ENCODE measurements at places on chromosomes 1 and 21.

GRCh38 chr1:40399984-40400704 lies 26.6 kb downstream of the SMAP2 start:
- DNase-seq: no peak

- no peak for DNase-seq
Measured at GRCh38 chr1:13722808-13723360, 22.9 kb downstream of the PRDM2 start.

DNA sequence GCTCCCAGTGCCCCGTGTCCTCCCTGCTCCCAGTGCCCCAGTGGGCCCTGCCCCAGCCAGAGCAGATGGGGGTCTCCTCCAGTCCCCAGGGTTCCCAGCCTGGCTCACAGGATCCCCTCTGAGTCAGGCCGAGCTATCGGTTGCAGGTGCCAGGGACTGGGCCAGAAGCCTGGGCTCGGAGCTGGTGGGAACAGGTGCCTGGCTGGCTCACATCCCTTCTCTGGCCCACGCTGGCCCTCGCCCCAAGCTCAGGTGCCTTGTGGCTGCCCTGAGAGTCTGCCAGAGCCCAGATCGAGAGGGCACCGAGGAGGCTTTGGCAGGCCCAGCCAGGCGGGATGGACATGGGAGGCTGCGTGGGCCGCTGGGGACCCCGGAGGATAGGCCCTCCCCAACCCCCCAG lies 18.9 kb downstream of the PLCH2 start:
- no peak for DNase-seq

- no peak for DNase-seq
Measured at GRCh38 chr1:108947871-108948525, 15.3 kb downstream of the CLCC1 start.

GRCh38 chr21:21345296-21345695 lies 347.1 kb downstream of the NCAM2 start:
- DNase-seq: no peak

DNA sequence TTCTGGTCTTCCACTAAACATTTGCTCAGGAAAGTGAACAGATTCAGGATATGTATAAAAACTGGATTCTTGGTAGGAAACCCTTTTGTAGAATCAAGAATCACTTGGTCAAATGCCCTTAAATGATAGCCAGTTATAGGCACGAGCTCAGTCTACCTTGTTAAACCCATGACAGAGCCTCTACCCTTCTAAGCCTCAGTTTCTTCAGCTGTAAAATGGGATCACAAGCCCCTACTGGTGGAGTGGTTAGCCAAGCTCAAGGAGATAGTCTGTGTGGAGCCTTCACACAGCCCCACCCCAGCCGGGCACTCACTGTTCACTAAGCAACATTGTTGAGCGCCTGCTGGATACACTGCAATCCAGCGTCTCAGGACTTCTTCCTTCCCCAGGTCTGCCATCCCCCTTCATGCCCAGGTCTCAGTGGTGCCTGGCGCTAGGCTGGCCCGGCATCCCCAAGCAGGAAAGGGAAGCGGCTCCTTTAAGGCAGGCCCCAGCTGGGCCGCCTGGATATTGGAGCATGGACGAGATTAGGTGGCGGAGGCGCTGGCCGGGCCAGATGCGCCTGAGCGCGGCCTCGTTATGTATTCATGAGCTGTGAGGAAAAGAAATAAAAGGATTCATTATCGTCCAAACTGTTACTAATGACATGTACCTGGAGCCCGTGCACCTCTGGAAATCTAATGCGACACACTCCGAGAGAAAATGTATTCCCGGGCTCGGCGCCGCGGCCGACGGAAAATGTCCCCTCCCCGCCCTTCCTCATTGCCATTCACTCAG lies 75.6 kb downstream of the TAS1R2 start:
- DNase-seq: no peak

GRCh38 chr1:27536010-27536757 lies 46.2 kb upstream of the WASF2 start:
- no peak for DNase-seq
